ENCODE measurements at places on chromosomes 7 and 10.

DNA sequence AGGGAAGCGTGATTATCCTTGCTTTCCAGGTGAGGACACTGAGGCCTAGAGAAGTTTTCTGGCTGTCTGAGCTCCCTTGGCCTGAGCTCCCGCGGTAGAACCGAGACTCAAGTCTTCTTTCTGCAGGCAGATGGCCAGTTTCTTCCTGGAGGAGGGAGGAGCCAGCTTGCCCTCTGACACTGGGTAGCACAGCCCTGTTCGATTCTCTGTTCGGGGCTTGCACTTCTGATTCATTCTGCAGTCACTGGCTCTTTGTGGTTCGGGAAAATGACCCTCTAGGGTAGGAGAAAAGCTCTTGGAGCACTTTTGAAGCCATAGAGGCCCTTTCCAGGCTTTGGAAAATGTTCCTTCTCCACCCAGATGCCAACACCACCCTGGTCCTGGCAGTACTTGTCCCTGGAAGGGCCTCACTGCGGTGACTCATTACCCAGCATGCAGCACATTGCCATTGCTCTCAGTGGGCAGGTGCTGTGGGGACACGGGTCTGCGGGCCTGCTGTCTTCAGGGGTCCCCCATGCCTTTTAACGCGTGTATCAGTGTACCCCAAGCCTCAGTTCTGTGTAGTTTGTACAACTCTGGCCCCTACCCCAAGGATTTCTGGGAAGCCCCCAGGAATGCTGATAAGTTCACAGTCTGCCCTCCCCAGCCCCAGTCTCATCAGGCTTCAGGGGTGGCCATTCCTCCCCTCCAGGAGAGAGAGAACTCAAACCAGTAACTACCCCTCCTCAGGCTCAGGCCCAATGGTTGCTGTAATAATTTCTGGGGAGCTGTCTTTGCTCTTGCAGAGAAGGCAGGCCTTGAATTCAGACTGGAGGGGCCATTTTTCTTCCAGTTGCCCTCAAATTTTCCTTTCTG is 11.9 kb downstream of the CHST3 start:
- DNase-seq: peak; percentile 90

- DNase-seq: no peak
Observed at GRCh38 chr7:25762511-25763462, 389.2 kb upstream of the NFE2L3 start.

- no peak for DNase-seq
Observed at GRCh38 chr10:111107846-111108245, 31.0 kb downstream of the ADRA2A start.

DNA sequence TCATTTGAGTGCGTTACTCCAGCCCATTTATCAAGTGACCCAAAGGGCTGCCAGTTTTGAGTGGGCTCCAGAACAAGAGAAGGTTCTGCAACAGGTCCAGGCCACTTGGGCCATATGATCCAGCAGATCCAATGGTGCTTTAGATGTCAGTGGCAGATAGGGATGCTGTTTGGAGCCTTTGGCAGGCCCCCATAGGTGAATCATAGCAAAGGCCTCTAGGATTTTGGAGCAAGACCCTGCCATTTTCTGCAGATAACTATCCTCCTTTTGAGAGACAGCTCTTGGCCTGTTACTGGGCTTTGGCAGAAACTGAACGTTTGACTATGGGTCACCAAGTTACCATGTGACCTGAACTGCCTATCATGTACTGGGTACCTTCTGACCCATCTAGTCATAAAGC is 358.8 kb upstream of the SEMA3C start:
- no peak for DNase-seq

DNA sequence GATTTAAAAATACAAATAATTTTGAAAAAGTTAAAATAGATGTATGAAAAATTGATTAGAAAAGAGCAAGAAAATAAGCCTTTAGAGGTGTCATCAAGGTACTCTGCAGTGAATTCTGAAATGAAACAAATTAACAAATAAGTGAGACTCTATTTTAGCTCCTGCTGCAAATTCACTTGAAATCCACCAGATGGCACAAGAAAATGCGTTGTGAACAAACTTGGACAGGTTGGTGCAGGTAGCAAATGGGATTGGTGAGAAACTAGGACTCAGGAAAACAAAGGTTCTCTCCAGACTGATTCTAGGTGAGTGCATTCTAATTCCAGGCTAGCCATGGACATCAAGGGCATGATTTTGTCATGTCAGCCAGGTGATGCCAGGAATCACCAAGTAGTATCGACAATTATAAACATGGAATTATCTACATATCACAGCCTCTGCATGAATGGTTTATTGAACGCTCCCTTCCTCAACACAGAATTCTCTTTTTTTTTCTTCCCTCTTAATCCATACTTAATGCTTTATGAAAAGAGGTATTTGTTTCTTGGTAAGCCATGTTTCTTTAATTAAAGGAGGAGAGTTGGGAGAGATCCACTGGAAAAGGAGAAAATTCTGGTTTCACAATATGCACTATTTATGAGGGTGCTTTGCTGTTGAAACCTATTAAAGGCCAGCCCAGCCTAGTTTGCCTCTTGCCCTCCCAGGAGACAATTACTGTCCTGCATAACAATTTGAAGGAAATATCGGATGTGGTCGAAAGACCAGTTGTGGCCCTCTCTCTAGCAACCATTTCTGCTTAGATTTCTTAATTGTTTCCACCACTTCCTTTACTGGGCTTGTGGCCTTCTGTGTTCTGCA is 118.1 kb downstream of the ZNF365 start:
- DNase-seq: no peak

DNA sequence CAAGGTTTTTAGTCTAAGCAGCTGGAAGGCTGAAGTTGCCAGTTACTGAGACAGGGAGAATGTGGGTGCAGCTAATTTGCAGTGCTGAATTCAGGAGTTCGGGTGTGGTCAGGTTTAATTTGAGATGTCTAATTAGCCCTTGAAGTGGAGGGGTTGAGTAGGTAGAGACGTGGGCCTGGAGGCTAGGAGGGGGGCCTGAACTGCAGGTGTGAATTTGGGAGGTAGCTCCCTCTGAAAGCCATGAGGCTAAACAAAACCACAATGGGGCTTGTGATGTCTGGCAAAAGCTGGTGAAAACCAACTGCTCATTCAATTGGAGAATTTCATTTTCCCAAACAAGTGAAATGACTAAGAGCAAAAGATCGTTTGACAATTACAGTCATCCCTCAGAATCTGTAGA is 246.0 kb upstream of the NFE2L3 start:
- no peak for DNase-seq

DNA sequence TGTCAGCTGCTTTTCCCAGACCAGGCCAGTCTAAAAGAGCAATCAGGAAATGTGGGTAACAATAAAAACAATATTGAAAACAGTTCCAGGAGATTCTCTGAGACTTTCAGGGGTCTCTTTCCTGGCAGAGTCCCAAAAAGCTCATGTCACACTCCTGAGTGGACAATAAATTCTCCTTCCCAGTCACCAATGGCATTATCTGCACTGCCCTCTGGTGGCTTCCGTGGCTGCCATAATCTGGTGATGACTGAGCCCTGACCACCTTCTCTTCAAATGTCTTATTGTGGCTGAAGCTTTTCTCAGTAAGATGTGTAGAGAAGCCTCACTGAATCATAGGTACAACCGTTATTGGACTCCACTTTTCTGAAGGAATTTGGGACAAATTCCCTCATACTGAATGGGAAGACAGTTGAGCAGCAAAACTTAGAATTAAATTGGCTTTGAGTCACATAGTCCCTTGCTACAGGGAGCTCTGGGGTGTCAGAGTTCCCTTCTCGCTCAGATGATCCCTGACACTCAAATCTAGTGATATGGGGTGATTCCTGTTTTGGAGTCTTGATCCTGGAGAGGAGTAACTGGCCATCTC is 24.4 kb upstream of the ASAH2 start:
- peak; percentile 22 for DNase-seq

DNA sequence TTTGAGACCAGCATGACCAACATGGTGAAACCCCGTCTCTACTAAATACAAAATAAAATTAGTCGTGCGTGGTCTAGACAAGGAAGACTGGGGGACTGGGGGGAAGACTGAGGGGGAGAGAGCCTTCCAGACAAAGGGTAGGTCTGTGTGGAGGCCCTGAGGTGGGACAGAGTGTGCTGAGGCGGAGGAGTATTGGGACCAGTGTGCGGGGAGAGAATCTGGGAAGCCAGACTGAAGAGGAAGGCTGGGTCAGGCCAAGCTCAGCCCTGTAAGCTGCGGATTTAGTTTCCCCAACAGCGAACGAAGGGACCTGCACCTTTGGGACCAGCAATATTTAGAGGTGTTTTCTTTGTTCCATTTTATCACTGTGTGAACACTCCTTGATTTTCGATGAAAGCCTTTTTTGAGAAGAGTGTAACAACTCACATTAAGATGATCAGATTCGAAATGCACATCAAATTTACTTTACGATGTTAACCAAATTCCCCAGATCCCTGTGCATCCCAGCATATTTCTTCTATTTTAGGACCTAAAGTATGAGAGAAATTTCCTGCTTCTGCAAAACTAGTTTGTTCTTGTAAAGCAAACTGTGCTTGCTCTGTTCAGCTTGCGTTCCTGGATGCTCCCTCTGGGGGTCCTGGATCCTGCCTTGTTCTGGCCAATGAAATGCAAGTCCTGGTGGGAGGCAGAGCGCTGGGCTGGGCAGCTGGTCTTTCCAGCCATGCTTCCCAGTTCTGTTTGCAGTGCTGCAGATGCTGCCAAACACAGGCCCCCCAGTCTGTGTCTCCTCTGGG is 39.4 kb downstream of the PLAU start:
- no peak for DNase-seq

DNA sequence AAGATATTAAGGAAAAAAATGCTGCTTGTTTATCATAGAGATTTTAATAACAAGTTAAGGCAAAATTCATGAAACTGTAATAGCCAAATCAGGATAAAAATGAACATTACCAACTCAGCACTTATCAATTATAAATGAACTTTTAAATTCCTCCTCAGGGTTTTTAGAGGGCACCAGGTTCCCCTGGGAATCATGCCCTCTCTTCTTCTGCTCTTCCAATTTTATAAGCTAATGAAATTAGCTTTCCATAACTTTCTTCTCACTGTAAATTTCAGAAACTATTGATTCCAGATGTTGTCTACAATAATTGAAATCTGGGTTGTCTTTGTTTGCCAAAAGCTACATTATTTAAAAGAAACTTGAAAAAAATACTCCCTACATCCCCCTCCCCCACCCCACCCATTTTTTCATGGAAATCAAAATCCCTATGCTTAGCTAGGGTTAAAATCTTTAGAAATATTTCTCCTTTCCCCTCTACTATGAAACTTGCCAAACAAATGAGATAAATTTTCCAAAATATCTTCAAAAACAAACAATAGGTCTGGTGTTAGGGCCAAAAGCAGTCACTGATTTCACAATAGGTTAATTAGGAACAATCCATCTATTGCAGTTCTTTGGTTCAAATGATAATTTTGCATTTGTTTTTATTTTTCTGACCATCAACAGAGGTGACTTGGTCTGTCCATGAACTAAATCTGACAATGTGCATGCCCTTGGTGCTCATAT is 187.7 kb downstream of the DOCK4 start:
- no peak for DNase-seq

DNA sequence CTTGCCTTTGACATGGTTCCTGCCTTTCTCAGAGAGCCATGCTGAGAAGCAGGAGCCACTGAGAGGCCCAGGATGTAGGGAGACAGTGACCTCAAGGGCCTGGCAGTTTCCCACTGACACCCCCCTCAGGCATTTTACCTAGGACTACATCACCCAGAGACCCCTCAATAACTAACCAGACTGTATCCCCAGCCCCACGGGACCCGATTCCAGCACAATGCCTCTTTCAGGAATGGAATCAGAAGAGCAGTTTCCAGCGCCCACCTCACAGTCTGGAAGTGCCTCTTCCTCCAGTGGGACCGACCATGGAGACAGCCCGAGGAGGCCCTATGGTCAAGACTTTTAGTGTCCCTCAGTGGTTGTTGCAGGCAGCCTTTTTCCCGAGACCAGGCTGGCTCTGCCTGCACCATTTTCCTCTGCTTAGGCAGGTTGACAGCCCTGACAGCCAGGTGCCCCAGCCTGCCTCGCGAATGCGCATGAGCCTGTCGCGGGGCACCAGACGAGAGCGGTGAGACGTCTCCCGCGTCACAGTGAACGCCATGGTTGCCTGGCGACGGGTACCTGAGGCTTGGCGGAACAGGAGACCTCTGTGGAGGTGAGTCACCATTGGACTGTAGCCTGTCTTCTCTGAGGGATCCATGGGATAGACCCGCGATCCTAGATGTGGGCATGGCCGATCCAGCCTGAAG is 28.4 kb upstream of the ZNF273 start:
- no peak for DNase-seq

DNA sequence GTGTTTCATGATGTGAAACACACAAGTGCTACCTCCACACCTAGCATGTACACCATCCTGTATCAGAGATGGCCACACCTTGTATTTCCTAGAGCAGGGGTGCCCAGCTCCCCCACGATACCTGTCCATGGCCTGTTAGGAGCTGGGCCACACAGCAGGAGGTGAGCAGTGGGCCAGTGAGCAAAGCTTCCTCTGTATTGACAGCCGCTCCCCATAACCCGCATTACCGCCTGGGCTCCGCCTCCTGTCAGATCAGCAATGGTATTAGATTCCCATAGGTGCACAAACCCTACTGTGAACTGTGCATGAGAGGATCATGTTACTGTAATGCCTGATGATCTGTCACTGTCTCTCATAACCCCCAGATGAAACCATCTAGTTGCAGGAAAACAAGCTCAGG is 145.6 kb upstream of the RNF32 start:
- no peak for DNase-seq

DNA sequence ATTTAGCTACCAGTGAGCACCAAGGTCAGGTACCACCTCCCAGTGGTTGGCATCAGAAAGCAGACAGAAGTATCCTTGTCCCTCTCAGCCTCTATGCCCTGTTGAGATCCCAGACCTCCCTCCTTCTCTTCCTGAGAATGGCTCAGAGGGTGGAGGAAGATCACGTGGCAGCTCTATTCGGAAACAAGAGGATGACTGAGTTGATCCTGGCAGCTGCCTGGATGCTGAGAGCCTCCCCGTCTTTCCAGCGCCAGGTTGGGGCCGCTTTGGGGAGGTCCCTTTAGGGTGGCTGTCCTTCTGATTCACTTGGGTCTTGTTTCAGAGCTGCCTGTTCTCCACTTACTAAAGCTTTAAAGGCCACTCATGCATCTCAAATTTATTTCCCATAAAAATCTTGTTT is 36.9 kb upstream of the NPFFR1 start:
- DNase-seq: no peak

- DNase-seq: peak; percentile 43
Observed at GRCh38 chr7:117645481-117646165, 165.8 kb downstream of the CFTR start.

DNA sequence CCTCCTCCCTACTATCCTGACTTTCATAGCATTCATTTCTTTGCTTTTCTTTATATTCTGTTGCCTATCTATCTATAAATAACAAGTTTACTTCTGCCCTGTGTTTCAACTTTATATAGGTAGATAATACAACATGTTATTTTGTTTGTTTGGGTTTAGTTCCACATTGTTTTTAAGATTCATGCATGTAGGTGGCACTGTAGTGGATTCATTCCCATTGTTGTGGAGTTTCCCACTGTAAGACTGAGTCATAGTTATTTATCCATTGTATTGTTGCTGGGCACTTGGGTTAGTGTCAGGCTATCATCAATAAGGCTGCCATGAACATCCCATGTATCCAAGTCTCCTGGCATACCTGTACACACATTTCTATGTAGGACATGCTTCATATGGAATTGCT is 127.7 kb downstream of the ARHGAP22 start:
- DNase-seq: no peak

- DNase-seq: no peak
Observed at GRCh38 chr7:31497516-31497915, 16.4 kb upstream of the ITPRID1 start.

Measured in HCEC 1CT (cell line).